Bone marrow (tissue), 2 donors: ENCODE measurements at places on chromosomes 4 and X.
A peak's percentile ranks its signal among the peaks of the same experiment; 100 is the strongest.

DNA sequence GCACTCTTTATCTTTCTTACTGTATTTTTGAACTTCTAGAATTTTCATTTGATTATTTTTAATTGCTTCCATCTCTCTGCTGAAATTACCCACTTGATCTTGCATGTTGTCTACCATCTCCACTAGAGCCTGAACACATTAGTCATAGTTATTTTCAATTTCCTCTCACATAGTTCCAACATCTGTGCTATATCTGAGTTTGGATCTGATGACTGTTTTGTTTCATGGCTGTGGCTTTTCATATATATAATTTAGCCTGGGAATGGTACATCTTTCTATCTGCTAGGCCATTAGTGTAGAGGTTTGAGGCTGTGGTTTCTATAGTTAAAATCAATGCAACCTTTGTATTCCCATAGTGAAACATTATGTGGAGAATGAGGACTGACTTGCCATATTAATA lies 33.2 kb downstream of the NPY2R start:
- no peak for DNase-seq

GRCh38 chr4:159071178-159071968 lies 31.5 kb upstream of the RAPGEF2 start:
- DNase-seq, result no peak

GRCh38 chrX:110409925-110410324 lies 51.3 kb downstream of the RTL9 start:
- DNase-seq, result no peak

GRCh38 chrX:20252381-20253231 lies 14.1 kb downstream of the RPS6KA3 start:
- no peak for DNase-seq

DNA sequence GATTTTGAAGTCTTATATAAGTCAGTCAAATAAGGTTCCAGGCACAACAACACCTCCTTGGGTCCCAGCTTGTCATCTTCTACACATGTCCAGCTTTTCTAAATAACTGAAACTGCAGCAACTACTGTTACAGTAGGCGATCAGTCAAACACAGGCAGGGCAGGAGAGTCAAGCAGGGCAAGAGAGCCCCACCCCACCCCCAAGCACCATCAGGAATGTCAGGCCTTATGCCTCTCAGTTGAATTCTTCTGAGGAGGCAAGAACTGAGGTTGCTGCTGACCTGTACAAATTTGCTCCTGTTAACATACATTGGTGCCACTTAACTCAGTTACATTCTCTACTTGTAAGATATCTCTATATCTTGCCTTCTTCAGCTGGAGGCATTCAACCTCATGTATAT lies 608.8 kb upstream of the PCDH10 start:
- DNase-seq, result no peak

GRCh38 chr4:34720571-34720970 lies 1523.7 kb downstream of the ARAP2 start:
- DNase-seq, result no peak

- no peak for DNase-seq
Observed at GRCh38 chr4:165556383-165556782, 177.6 kb downstream of the CPE start.

GRCh38 chr4:172232966-172233365 lies 419.8 kb downstream of the GALNTL6 start:
- DNase-seq, result no peak

- no peak for DNase-seq
Observed at GRCh38 chr4:146051223-146051622, 112.6 kb upstream of the ZNF827 start.

- DNase-seq, result peak; percentile 42
Observed at GRCh38 chr4:56410247-56411062, 23.2 kb upstream of the AASDH start.

- no peak for DNase-seq
Observed at GRCh38 chrX:153769158-153769864, 5.3 kb downstream of the PLXNB3 start.

DNA sequence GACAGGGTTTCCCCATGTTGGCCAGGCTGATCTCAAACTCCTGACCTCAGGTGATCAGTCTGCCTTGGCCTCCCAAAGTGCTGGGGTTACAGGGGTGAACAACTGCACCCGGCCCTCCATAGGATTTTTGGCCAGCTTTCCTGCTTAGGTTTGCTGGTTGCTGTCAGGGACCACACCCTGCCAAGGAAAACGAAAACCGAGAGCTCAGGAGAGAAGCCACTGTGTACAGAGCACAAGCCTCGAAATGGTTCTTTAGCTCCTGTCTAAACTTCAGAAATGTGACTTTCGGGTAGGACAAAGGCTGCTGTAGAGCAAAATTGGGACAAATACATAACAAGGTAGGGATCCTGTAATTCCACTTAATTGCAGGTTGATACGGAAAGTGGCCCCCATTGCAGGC lies 146.3 kb upstream of the ATP6AP2 start:
- DNase-seq, result no peak

GRCh38 chrX:7247346-7247745 lies 99.4 kb upstream of the PUDP start:
- DNase-seq, result no peak

DNA sequence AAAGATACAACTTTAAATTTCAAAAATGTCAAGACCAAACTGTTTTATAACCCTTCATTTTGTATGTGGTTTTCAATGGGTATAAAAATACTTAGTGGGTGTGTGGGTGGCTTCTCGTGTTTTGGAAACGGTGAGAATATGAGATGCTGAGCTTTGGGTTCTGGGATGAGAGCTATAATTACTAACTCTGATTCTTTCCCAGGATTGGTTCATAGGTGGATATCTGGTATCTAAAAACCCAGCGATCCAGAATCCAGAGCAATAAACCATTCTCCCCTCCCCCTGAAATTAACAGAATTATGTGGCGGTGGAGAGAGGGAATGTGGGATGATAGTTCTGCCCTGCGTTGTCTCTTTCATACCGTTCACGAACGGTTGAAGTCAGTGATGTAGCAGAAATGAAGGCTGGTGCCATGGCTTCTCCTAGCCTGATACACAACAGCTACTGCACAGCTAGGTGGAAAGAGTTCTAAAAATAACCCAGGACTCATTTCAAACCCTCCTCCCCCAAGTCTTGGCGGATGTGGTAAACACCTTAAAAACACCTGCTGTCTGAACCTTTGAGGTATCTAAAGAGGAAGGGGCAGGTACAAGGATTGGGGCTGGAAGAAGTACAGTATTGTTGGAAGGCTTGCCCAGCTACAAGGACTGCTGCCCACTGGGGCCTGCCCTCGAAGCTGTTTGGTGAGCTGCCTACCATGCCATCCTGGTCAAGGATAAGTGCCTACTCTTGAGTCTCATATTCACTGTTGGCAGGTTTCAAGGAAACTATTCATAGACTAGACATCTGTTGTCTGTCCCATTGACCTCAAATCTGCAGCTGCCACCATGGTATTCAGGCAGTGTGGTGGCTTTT lies 44.5 kb downstream of the SEPTIN11 start:
- no peak for DNase-seq

- DNase-seq, result no peak
Observed at GRCh38 chr4:26034849-26035248, 120.8 kb downstream of the SMIM20 start.

DNA sequence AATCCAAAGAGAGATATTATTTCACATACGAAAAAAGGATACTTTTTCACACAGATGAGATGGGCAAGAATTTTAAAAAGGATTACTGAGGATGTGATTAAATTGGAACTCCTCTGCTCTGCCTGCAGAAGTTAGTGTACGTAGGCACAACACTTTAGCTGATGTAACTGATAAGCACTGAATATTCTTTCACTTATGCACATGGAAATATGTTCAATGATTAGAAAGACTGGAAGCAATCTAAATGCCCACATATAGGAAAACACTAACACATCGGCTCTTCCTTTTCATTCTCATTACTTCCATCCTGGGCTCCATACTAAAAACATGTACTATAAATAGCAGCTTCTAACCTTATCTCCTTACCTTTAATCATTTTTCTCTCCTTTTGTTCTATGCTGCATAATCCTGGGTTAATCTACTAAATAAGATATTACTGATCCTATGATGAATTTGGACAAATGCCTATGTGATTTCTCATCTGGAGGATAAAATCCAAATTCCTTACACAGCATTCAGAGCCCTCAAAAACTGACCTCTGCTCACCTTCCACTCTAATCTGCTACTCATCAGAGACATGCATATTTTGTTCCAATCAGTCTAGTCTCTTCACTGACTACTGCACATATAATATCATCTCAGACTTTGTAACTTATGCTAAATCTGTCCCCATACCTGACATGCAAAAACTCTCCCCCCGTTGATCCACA lies 197.8 kb downstream of the PDGFC start:
- no peak for DNase-seq

- no peak for DNase-seq
Observed at GRCh38 chrX:56499372-56499771, 64.1 kb upstream of the UBQLN2 start.

DNA sequence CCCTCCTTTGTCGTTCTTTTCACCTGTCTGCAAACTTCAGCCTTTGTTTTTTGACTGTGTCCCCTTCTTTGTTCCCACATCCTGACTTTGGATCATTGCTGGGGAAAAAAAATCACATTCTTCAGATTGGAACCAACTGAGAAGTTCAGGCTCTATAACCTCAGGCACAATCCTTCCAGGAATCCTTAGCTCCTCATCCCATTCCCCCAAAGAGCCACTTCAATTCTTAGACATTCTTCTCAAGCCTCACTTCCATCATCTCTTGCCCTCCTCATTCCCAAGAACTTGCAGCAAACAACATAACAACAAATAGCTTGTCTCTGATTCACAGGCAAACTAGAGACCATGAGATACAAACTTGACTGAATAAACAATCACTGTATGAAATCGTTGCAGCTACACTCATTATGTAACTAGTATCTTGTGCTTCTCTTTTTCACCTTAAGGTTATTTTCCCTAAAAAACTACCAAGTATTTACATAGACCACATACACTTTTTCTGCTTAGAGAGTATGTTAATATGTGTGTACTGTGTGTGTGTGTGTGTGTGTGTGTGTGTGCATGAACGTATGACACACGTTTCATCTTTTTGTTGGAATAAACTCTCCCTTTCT lies 26.4 kb upstream of the PGM2 start:
- DNase-seq, result no peak

- no peak for DNase-seq
Observed at GRCh38 chrX:43618366-43619205, 37.5 kb upstream of the MAOA start.

DNA sequence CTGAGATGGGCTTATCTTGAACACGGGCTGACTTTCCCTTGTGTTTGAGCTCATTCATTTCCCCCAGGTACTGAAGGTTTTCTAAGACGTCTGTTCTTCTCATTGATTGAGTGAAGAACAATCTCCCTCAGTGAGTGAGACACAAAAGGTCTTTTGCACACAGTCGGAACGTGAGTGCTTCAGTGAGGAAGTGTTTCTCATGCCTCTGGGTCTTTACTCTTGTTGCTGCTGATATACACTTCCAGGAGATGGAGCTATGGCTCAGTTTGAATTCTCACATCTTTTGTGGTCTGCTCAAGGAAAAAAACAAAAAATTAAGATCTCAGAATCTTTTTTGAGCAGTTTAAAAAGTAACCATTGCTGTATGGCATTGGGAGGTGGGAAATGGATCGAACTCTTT lies 981.9 kb upstream of the TENM3 start:
- no peak for DNase-seq

GRCh38 chr4:187908079-187908561 lies 87.5 kb upstream of the ZFP42 start:
- DNase-seq, result no peak

DNA sequence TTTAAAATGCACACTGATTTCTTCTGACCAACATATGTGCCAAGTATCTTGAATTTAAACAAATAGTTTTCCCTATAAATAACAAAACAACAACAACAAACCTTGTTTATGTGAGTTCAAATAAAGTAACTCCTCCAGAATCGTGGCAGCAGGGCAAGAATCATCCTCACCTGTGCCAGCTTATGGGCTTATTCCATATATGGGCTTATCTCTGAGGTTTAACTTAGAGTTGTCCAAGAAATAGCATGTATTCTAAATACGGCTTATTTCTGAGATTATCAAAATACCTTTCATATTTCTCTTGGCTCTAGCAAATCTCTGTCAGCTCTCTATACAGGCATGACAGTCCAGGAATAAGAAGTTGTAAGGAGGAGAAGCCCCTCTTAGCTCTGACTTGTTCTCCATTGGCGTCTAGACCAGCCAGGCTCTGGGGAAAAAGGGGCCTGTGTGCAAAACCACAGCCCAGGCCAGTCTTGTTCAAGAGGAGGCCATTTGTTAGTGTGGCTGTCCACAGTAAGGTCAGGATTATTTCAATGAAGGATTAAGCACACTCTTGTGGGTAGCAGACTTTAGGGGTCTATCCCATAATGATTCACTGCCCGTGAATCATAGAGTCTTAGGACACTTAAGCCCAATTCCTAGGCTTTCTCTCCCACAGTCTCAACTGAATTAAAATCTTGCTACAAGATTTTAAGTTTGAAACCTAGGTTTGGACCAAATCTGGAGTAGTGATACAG lies 63.2 kb downstream of the FRAS1 start:
- no peak for DNase-seq

- DNase-seq, result no peak
Observed at GRCh38 chrX:66638591-66639500, at the start of gene EDA2R. Gene EDA2R (minus strand): TSS chrX:66639078. CDS start chrX:66616020, 23,058 bp downstream.

DNA sequence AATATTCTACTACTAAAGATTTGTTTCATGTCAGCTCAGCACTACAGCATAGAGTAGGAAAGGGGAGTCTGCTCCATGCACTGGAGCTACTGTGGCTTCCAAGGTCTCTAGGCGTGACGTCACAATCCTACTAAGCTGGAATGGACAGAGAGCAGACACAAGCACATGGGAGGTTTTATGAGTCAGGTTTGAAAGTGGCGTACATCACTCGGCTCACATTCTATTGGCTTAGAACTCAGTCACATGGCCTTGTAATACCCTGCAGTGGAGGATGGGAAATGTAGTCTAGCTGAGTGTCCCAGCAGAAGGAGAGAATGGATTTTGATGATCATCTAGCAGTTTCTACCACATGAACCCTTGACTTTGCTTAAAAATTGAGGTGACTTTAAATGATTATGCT lies 624.8 kb upstream of the ATOH1 start:
- DNase-seq, result no peak

GRCh38 chr4:40124690-40125089 lies 68.0 kb downstream of the N4BP2 start:
- no peak for DNase-seq

- DNase-seq, result no peak
Observed at GRCh38 chr4:3874525-3875110, 108.4 kb downstream of the ADRA2C start.

DNA sequence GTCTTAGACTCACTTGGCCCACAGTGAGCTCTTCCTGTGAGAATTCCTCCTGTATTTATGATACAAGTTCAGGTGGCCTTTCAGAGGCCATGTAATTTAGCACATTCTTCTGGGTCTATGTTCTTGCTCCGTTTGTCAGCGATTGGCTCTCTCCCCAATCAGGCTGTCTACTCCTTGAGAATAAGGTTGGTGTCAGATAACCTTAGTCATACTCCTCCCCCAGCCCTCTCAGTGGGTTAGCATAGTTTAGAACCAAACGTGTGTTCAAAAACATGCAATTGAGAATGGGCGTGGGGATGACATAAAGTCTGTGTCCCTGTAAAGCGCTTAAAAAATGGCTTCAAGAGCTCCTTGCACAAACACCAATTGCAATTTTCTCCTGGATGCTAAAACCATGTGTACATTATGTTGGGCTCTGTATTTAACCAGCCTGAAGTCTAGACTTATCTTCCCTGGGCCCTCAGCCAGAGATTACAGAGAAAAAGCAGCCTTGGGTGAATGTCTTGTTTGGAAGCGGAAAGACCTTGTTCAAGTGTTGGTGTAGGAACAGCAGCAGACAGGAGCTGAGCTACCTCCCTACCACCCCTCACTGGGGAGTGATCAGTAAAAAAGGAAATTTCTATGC lies 9.9 kb upstream of the CT47C1 start:
- no peak for DNase-seq
